HT1080 (cell line): ENCODE measurements at places on chromosomes 5 and 9. TPM values are rescaled to one million over a fixed set of nuclear protein-coding genes. Genes with fewer than 3 reads are reported as not detected.

The SPINK13 gene
- total RNA-seq: 0.30 TPM in 1 of 2 replicates, not detected in the other

The ORM2 gene
- total RNA-seq: not detected in 2 replicates

The WWC1 gene
- 48.7 and 52.8 TPM in 2 replicates for total RNA-seq

The TAF11L5 gene
- total RNA-seq: not detected in 2 replicates

- DNase-seq: no peak
These were observed 72.0 kb downstream of the ANKRD33B start for GRCh38 chr5:10635867-10636350.

DNA sequence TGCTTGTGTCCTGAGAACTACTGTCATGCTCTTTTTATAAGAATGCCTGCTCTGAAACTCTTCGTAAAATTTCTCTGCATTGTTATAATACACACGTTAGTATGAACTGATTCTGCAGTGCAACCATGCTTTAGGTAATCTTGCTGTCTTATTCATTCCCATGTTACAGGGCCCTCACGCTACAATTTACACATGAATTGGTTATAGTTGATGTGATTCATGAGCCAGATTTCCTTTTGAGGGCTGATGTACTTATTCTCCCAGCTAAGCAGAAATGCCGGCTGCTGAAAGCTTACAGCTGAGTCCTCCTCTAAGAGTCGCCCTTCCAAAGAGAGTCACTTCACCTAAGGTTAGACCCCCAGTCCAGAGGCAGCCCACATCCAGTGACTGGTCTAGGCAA, 233.5 kb upstream of the PCSK5 start:
- no peak for DNase-seq

The STING1 gene
- total RNA-seq: 38.7 and 55.8 TPM in 2 replicates

DNA sequence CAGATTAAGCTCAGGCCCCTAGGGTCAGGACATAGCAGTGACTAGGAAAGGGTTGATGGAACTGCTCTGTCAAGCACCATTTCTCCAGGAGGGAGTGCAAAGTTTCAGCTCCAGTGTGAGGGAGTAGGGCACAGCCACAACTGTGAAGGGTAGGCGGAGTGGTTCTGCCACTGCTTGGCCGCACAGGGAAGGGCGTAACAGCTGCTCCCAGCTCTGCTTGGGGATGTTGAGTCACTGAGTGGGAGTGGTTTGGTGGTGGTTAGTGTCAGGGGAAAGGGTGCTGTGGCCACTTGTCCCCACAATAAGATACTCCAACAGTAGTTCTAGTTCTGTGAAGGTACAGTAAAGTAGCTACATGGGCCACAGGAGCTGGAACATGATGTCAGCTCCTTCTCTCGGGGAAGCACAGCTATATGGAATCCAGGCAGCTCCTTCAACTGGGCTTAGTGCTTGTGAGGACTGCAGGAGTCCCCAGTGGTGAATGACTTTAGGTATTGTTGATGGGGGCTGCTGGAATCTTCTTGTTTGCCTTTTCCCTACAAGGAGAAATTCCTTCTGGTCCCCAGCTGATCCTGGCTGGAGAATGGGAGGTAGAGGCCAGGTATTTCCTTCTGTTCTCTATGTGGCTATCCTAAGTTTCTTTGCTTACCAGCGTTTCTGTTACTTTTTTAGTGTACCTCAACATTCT, 314.5 kb downstream of the SPATA31D1 start:
- DNase-seq: peak; percentile 15

GRCh38 chr5:170760113-170760512, 23.4 kb upstream of the GABRP start:
- DNase-seq: no peak

The LYRM7 gene
- total RNA-seq: 11.1 and 15.3 TPM in 2 replicates

GRCh38 chr9:39588500-39589137, 233.2 kb downstream of the SPATA31A1 start:
- DNase-seq: no peak

The IGFBPL1 gene
- total RNA-seq: 0.26 TPM in 1 of 2 replicates, not detected in the other

DNA sequence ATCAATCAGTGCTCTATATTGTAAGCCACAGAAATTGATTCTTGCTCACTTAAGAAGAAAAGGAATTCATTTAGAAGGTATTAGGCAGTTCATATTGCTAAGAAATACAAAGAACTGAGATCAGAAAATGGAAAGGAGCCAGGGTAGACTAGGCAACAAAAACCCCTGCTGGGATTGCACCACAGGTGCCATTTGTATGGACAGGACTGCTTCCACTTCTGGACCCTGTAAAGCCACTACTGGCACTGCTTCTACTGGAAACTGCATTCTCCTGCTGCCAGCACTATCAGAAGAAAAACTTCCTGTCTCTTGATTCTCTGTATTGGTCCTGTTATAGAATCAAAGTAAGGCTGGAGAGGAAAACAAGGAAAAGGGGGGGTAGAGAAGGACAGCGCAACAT, 45.9 kb downstream of the CERT1 start:
- peak; percentile 12 for DNase-seq

DNA sequence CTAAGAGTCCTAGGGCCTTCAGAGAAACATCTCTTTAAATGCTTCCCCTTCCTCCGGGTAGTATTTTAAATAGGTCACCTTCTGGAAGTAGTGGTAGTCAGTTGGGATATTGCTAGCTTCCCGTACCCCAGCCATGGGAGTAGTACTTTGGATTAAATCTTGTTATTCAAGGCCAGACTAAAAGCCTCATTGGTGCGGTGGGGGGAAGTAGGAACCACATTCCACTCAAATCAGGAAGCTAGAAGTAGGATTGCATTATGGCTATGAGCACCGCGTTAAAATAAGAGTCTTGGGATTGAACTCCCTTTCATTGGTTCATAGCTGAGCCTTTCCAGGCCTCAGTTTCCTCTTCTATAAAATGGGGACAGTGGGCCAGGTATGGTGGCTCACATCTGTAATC, 6.7 kb downstream of the KCNIP1 start:
- DNase-seq: no peak

The SLC1A1 gene
- 0.10 and 0.13 TPM in 2 replicates for total RNA-seq

The SPATA31A3 gene
- not detected in 2 replicates for total RNA-seq

DNA sequence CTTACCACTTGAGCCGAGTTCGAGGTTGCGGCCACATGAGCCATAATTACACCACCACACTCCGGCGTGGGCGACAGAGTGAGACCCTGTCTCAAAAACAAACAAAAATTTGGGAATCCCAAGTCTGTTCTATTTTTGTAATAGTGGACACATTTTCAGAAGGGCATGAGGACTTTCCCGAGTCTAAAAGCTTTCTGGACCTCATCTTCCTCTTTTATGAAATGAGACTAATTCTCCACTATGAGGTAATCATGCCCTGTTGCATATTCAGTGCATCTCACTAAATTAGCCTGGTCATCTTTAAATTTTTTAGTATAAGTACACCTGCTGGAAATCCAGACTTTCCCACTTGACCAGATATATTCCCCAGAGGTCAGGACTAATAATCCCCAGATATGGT, 55.7 kb downstream of the GGTA1 start:
- no peak for DNase-seq

The LCN9 gene
- total RNA-seq: not detected in 2 replicates

The OBP2A gene
- 0.24 TPM in 1 of 2 replicates, not detected in the other for total RNA-seq

- no peak for DNase-seq
These were observed 61.1 kb upstream of the SV2C start for GRCh38 chr5:76021936-76022584.

GRCh38 chr9:126154869-126155268, 171.8 kb upstream of the MVB12B start:
- DNase-seq: no peak

The SPINK7 gene
- total RNA-seq: not detected in 2 replicates

The FOXD1 gene
- total RNA-seq: 146 and 192 TPM in 2 replicates

The NPDC1 gene
- total RNA-seq: 31.5 and 39.2 TPM in 2 replicates

GRCh38 chr5:74212336-74212735, 428.2 kb downstream of the ENC1 start:
- DNase-seq: peak; percentile 55

- no peak for DNase-seq
These were observed 150.8 kb downstream of the GRIA1 start for GRCh38 chr5:153641183-153641688.

DNA sequence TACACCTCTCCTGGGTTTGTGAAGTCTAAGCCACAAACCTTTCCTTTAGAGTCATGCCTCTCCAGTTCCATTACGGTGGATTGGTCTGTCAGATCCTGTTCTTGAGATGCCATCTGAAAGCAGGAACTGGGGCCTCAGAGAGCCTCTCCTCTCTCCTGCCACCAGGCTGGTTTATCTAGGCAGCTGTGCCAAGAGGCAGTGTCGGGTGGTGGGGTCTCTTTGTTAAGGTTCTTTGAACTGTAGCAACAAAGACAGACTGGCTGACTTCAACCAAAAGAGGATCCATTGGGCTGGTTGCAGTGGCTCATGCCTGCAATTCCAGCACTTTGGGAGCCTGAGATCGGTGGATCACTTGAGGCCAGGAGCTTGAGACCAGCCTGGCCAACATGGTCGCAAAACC, 66.0 kb upstream of the ANGPTL2 start:
- DNase-seq: no peak

DNA sequence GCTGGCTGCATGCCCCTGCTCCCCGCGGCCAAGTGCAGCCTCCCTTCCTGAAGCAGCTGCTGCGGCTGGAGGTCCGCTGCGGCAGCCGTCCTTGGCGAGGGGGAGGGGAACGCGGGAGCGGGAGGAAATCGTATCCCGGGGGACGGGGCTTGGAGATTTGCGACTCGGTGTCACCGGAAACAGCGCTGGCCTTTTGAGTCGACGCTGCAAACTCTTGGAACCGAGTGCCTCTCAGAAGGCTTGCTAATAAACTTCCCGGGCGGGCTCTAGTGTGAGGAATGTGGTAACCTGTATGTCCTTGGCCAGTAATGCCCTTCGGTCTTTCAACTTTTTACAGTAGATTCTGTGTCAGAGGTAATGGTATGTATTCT, 82.7 kb downstream of the PTPDC1 start:
- DNase-seq: no peak

DNA sequence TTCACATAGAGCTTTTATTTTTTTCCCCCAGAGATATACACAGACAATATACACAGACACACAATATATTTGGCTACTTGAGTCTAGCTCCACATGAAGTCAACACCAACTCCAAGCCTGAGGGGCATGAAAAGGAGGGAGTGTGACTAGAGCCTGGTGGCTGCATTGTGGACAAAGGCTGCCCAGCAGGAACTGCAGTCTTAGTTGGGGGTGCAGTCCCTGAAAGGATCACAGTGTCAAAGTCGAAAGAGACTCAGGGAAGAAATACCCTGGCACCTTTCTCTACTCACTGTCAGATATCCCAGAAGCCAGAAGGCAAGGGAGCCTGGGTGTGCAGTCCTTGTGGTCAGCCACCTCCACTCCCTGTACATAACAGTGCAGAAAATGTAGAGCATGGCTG, 231.6 kb upstream of the RPS23 start:
- DNase-seq: no peak

DNA sequence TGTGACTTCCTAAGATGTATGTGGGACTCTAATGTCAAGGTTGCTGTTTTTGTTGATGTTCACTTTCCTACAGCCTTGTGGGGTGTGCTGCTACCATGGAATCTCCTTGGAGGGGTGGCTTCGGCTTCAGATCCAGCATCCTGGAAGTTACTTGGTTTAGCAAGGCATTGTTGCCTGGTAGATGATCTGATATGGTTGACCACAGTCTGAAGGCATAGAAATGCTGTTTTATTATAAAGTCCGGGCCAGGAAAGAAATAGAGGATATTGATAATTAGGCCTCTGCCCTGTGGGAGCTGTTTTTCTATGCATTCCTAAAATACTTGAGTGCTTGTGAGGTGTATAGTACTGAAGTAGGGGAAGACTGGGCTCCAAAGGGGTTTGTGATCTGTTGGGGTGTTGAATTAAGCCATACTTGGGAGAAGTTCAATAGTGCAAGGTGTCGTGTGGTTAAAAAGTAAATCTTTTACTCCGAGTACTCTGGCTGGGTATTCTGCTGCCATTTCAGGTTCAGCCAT, 27.3 kb upstream of the CREBRF start:
- DNase-seq: no peak

GRCh38 chr9:27851858-27852257, 278.6 kb upstream of the C9orf72 start:
- no peak for DNase-seq

GRCh38 chr9:126051446-126052130, 275.0 kb upstream of the MVB12B start:
- no peak for DNase-seq

GRCh38 chr5:173265433-173265832, 30.4 kb upstream of the NKX2-5 start:
- DNase-seq: no peak

- no peak for DNase-seq
These were observed 37.6 kb upstream of the KCNN2 start for GRCh38 chr5:114324282-114324681.

DNA sequence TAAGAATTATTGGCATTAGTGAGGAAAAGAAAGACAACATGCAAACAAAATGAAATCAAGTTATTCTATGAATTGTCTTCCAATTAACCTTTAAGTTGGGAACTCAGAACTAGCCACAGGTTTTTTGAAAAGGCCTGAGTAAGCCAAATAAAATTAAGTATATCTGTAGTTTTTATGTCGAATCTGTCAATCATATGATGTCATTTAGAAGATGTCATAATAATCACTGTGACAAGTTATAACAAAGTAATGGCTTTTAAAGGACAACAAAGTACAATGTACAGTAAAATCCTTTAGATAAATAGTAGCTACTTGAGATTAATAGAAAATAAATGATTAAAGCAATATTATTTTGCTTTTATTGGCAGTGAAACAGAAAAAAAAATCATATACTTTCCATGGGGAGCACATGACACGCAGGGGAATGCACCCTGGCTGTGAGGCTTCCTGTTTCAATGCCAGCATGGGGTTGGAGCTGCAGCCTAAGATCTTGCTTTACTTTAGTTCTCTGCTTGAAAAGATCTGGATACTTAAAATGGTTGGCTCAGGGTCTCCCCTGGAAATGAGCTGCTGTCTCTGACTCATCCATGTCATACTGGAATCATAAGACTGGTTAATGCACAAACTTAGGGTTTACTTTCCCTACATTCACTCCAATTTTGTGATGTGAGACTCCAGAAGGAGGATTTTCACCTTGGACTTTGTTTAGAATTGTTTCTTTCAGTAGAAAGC, 284.3 kb downstream of the TAF11L14 start:
- peak; percentile 48 for DNase-seq

GRCh38 chr5:134095887-134096589, 18.4 kb upstream of the TCF7 start:
- no peak for DNase-seq
